ENCODE measurements at places on chromosomes 7 and 10. TPM values are rescaled to one million over a fixed set of nuclear protein-coding genes. Genes with fewer than 3 reads are reported as not detected.

CCDC3 gene
- total RNA-seq, result not detected

DNA sequence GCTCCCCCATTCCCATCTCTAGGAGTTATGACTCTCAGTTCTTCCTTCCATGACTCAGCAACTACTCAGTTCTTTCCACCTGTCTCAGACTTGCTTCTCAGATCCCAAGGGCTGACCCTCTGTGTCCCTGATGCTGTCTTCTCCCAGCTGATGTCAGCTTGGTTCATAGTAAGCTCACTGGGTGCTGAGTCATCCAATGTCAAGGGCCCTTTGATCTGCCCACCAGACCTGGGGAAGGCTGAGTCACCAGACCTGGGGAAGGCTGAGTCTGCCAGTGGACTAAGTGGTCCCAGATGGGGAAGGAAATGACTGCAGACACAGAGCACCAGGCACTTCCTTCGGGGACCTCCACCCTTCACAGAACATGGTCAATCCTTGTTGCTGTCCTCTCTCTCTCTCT, 76.1 kb upstream of the ZEB1 start:
- peak; percentile 28 for DNase-seq

CREB5 gene
- 12.9 TPM for total RNA-seq

- no peak for DNase-seq
These were observed 16.3 kb downstream of the GSAP start for GRCh38 chr7:77399816-77400215.

GRCh38 chr10:61869774-61870525, 31.5 kb upstream of the ARID5B start:
- no peak for DNase-seq

DNA sequence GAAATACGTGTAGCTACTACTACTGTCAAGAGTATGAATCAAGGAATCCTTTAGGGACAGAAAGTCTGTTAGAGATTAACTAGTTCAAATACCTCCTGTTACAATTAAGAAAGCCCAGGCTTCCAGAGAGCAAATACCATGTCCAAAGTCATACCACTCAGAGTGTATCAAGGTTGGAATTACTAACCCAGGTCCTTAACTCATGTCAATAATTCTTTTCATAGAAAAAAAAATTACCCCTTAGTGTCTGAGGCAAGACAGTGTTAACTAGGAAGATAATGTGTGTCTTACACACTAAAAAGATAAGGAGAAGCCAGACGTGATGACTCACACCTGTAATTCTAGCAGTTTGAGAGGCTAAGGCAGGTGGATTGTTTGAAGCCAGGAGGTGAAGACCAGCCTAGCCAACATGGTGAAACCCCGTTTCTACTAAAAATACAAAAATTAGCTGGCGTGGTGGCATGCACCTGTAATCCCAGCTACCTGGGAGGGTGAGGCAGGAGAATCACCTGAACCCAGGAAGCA, 423.4 kb downstream of the SORCS1 start:
- no peak for DNase-seq

GRCh38 chr7:41955893-41956675, 253.2 kb upstream of the INHBA start:
- peak; percentile 35 for DNase-seq

- DNase-seq, result no peak
These were observed 29.9 kb downstream of the MYL10 start for GRCh38 chr7:101598986-101599771.

ACSL5 gene
- 35.3 TPM for total RNA-seq

- no peak for DNase-seq
These were observed 28.2 kb downstream of the UMAD1 start for GRCh38 chr7:7668706-7669105.

IPMK gene
- 10.7 TPM for total RNA-seq

AHR gene
- total RNA-seq, result 280 TPM

- DNase-seq, result no peak
These were observed 23.4 kb upstream of the LIPA start for GRCh38 chr10:89274928-89275327.

- DNase-seq, result no peak
These were observed 12.8 kb downstream of the MINDY3 start for GRCh38 chr10:15847481-15847880.

GRCh38 chr10:125084614-125085257, 75.6 kb downstream of the CTBP2 start:
- peak; percentile 76 for DNase-seq

TRIL gene
- total RNA-seq, result 0.47 TPM

DNA sequence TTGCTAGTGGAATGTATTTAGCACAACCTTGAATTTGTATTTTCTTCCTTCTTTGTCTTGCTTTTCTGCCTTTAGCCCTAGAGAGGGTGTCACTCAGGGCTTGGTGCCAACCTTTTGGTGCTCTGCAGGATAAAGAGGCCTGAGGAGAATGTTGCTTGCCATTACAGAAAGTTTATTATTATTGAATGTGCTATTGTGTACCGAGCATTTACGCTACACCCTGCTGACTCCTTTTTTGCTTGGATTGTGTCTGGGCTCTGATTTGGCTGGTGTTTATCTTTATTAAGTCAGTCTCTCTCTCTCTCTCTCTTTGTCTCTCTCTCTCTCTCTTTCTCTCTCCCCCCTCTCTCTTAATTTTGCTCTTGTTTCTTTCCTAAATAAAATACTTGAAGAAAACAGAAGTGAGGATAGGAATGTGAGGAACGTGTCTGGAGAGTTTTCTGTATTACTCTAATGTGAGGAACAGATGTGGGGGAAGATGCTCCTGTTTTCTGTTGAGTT, 284.4 kb upstream of the PHYHIPL start:
- DNase-seq, result no peak

GRCh38 chr7:121123032-121123431, 134.5 kb downstream of the CPED1 start:
- no peak for DNase-seq

GRCh38 chr10:52578871-52579405, 193.6 kb downstream of the MBL2 start:
- DNase-seq, result peak; percentile 26

GRCh38 chr10:62728479-62728878, 76.0 kb upstream of the ADO start:
- no peak for DNase-seq

OPN4 gene
- not detected for total RNA-seq

DNA sequence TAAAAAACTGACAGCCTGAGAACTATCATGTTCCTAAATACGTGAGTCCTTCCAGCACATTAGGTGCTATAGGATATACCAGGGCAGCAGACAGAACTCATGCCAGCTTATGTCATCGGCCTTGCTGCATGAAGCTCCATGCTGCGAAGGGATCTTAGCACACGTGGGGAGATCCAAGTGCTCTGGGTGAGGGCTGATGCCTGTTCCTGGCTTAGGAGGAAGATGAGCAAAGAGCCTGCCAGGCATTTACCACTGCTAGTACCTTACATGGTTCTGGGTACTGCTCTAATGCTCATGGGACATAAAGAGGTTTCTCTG, 43.2 kb downstream of the SVIL start:
- no peak for DNase-seq

GRCh38 chr7:73623798-73624668, at the start of gene MLXIPL:
TSS of gene MLXIPL (minus strand) at chr7:73624522. CDS start at chr7:73624492, 30 bp downstream.
- DNase-seq, result peak; percentile 85

DNA sequence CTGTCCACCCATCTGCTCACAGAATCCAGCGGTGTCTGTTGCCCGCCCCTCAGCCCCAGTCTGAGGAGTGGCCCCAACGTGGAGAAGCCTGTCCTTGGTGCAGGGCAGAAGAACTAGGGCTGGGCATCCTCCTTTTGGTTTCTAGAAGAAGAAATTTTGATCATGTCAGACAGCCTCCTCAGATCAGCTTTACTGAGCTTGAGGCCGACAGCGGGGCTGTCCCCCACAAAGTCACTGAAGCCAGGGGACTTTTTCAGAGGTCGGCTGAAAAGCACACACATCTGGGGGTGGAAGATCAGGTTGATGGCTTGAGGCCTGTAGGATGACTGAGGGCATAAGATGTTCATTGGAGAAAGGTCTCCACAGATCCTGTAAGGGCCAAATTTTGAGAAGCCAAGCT, 767.9 kb downstream of the GRID1 start:
- no peak for DNase-seq

Data from Calu3 (cell line).